ENCODE measurements at places on chromosomes 7 and 10.
A peak's percentile ranks its signal among the peaks of the same experiment; 100 is the strongest.

DNA sequence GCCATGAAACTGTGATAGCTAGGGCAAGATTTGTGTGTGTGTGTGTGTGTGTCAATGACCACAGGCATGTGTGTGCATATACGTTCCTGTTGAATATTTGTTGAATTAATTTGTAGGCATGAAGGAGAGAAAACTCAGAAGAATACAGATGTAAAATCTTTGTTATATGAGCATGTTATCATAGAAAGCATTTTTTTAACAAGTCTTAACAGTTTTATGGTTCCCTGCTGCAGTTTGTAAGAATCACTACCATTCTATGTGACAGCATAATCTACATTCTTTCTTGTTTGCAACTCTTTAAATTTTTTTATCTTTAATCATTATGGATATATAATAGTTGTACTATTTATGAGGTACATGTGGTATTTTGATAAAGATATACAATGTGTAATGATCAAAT lies 130.3 kb downstream of the CD36 start:
- DNase-seq: no peak

- no peak for DNase-seq
Observed at GRCh38 chr10:49642311-49642710, 28.5 kb downstream of the CHAT start.

- DNase-seq: no peak
Observed at GRCh38 chr7:158783595-158783994, 45.7 kb downstream of the ESYT2 start.

- DNase-seq: no peak
Observed at GRCh38 chr10:21740989-21741388, 207.0 kb downstream of the MLLT10 start.

- no peak for DNase-seq
Observed at GRCh38 chr10:69829775-69830174, 28.1 kb downstream of the COL13A1 start.

DNA sequence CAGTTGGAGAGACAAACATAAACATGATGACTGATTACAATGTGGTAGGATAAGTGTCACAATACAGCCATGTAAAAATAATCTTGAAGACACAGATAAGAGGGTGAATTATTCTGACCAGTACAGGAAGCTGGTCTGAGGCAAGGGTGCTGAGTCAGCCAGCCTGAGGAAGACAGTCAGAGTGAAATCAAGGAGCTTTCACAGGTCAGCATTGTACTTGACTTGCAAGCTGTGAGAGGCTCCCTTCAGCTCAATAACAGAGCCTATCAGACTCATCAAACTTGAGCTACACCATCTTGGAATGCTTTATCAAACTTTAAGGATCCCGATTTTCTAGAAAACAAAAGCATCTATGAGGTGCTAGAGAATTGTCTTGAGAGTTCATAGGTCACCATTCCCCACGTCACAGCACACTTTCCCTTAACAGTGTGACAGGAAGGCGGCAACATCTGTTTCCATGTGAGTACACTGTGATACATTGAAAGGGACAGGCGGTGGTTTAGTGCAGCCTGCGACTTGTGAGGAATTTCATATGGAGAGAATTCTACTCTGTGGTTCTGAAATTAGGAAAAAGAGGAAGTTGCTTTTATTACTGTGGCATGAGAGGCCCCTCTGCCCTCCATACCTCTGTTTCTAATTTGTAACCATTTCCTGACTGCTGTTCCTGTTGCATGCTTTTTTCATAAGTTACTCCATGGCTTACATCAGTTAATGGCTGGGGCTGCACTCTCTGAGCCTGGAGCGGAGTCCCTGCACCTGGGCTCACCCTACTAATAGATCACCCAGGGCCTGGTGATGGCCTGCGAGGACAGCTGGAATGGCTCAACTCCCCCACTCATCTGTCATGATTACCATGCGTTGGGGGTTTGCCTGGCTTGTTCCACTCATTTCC lies 417.1 kb downstream of the SUGCT start:
- no peak for DNase-seq

DNA sequence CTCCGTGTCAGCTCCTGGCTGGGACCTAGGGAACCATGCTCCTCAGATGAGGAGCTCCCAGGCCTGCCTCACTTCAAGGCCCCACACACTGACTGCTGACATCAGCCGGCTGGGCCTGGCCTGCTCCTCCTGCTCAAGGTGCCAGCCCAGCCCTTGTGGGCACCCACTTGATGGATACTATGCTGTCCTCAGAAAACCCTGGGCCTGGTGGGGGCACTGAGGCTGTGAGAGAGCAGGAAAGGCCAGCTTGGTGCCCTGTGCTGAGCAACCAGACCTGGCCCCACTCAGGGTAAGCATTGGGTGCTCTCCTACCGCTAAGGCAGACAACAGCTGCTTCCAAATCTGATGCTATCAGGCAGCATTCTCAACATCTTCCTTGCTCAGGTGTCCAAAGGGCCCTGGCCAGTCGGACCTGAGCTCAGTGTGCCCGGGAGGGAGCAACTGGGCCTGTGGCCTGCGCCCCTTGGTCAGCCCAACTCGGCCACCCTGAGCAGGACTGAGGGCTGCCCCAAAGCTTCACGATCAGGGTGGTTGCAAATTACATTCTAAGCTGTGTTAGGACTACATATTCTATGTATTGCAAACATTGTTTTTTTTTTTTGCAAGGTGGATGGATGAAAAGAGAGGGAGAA lies 21.9 kb upstream of the ANTXRL start:
- DNase-seq: no peak

DNA sequence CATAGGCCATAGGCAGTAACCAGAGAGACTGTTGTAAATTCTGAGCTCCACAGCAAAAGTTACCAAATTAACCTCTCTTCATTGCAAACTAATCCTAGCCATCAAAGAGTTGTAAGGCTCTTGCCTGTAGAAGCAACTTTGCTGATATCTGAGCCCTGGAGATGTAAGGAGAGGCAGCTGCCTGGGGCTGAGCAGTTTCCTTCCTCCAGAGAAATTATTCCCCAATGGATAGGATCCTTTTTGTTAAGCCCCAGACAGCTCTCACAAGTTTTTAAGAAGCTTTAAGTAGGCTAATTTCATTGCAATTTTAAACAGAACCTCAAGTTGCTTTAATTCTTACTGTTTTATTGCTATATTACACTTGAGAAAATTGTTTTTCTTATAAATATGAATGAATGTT lies 211.1 kb downstream of the GALNT17 start:
- no peak for DNase-seq

GRCh38 chr7:9761224-9761623 lies 1212.4 kb upstream of the PHF14 start:
- no peak for DNase-seq

- no peak for DNase-seq
Observed at GRCh38 chr10:29826221-29826620, 191.4 kb upstream of the SVIL start.

DNA sequence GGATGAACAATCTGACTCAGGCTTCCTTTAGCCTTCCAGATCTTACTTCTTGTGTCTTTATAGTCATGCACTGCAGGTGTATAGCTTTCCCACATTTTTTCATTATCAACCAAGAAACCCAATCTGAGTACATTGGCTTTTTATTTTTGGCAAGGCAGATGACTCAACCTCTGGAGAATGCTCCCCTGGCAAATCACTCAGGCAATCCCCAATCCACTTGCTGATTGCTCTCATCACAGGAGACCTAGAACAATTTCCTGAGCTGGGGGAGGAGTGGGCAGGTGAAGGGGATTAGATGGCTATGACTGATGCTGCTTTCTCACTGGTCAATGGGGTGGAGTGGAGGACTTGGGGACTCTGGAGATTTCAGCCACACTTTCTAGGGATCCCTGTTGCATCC lies 134.4 kb downstream of the SLC16A9 start:
- no peak for DNase-seq

DNA sequence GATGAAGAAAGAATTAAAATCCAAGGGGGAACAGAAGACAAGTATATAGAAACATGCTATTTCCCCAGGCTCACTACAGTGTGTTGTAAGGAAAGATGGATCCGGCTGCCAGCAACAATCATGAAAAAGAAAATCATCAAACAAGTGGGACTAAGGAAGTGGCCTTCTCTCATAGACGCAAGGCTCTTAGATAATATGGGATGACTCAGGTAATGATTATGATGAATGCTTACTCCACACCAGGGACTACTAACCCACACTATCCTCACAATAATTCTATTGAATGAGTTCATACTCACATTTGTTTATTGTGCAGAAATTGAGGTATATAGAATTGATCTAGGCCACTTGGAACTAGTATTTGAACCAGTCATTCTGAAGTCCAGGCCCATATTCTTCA lies 111.2 kb upstream of the BET1 start:
- DNase-seq: no peak

- peak; percentile 29 for DNase-seq
Observed at GRCh38 chr7:50477640-50478039, 27.5 kb upstream of the FIGNL1 start.

- no peak for DNase-seq
Observed at GRCh38 chr10:33325929-33326328, 8.5 kb downstream of the NRP1 start.

- DNase-seq: no peak
Observed at GRCh38 chr7:19375976-19376375, 230.8 kb upstream of the FERD3L start.

GRCh38 chr10:94571528-94571927 lies 25.9 kb downstream of the HELLS start:
- no peak for DNase-seq

DNA sequence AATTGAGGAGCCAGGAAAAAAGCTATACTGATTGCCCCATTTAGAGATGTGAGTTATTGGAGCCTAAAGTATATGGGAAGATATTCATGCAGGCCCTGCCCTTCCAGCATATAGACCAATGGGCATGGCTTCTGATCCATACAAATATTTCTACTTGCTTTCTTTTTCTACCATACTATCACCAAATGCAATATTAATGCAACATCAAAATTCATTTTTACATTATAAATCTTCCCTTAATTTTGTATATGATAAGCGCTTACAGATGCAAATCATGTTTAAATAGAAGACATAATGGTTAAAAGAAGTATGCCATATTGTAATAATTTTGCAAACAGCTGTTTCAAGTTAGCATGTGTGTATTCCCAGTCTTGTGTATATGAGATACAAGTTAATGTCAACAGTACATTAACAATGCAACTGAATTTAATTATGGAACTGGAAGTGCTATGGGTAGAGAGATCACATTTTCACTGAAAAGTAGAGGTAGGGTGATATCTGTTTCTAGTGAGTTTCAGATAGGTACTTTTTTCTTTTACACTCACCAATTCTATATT lies 24.6 kb upstream of the WNT16 start:
- no peak for DNase-seq

DNA sequence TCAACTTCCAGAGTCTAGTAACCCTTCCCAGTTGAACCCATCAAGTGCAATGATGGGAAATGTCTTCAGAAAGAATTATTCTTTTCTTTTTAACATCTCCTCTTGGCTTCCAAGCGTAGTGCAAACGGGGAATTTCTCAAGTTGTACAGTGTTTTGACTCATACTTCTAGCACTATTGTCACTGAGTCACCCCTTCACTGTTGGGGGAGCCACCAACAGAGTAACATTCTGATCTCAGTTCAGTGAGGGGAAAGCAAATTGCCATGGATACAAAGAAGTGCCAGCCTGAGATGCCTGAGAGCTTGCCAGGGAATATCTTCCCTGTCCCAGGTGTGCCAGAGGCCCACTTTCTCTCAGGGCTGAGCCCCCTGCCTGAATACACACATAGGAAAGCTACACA lies 31.0 kb downstream of the CYP3A5 start:
- no peak for DNase-seq

DNA sequence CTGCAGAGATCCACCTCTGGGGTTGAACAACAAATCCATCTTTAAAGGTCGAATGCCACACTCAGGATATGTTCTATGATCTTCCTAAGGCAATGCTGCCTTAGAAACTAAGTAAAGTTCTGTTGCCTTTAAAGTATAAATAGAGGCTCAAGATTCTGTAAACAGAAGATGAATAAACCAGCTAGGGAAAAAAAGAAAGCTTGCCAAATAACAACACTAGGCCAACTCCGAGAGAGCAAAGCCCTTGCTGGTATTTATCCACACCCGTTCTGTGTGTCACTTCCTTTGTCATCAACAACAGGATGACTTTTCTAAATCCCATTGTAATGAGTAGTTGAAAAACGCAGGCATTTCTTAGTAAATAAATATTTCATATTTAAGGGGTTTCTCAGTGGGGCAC lies 330.0 kb upstream of the GLI3 start:
- no peak for DNase-seq

- no peak for DNase-seq
Observed at GRCh38 chr10:7409045-7409731, 1.6 kb downstream of the SFMBT2 start.

DNA sequence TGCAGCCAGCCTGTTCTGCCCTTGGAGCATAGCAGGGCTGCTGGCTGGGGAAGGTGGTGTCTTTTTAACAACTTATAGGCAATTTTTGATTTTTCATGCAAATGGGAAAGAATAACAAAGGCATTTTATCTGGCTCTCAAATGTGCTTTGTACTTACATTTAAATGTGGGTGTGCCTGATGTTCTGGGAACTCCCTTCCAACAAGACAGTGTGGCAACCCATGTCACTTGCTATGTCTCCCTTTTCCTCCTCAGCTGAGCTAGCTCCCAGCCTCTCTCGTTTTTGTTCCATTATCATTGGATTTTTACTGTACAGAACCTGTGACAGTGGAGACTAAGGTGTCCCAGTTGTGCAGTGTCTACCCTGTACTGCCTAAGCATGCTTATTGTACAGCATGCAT lies 93.5 kb upstream of the PDCD4 start:
- no peak for DNase-seq

- no peak for DNase-seq
Observed at GRCh38 chr10:2949948-2950354, 117.4 kb upstream of the PFKP start.

GRCh38 chr7:31893365-31893764 lies 176.8 kb downstream of the PDE1C start:
- DNase-seq: no peak

- DNase-seq: no peak
Observed at GRCh38 chr10:21827308-21827707, 176.2 kb downstream of the DNAJC1 start.

DNA sequence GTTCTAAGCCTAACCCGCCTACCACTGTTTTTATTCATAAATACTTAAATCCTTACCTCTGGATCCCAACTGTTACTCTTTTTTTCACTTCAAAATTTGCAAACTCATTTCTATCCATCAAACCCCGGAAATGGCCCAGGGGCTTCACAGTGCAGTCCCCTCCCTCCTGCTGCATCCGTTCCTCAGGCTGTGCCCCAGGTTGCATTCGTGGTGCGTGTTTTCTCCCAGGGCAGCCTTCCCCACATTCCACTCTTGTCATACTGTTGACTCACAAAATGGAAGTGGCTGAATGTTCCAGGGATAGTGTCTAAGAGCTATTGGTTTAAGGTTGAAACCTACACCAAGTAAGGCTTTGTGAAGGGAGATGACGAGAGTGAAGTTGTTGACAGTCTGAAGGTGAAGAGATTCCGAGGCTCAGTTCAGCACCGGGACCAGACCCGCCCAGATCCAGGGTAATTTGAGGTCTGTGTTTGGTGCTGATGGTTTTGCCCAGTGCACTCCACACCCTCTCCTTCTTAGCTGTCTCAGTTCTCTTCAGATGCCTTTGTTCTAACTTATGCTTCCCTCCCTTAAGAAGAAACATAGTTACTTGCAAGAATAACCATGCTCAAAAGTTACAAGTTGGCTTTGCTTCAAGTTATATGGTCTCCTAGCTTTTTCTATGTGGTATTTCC lies 7.7 kb downstream of the INSIG1 start:
- DNase-seq: no peak

- no peak for DNase-seq
Observed at GRCh38 chr7:144812379-144813283, 23.2 kb downstream of the TPK1 start.

GRCh38 chr7:68613897-68614296 lies 984.4 kb upstream of the AUTS2 start:
- DNase-seq: no peak

GRCh38 chr7:146878901-146879300 lies 762.3 kb downstream of the CNTNAP2 start:
- DNase-seq: no peak
